PC-9 (cell line): ENCODE measurements at places on chromosomes 3 and 15. TPM values are rescaled to one million over a fixed set of nuclear protein-coding genes. Genes with fewer than 3 reads are reported as not detected.

DNA sequence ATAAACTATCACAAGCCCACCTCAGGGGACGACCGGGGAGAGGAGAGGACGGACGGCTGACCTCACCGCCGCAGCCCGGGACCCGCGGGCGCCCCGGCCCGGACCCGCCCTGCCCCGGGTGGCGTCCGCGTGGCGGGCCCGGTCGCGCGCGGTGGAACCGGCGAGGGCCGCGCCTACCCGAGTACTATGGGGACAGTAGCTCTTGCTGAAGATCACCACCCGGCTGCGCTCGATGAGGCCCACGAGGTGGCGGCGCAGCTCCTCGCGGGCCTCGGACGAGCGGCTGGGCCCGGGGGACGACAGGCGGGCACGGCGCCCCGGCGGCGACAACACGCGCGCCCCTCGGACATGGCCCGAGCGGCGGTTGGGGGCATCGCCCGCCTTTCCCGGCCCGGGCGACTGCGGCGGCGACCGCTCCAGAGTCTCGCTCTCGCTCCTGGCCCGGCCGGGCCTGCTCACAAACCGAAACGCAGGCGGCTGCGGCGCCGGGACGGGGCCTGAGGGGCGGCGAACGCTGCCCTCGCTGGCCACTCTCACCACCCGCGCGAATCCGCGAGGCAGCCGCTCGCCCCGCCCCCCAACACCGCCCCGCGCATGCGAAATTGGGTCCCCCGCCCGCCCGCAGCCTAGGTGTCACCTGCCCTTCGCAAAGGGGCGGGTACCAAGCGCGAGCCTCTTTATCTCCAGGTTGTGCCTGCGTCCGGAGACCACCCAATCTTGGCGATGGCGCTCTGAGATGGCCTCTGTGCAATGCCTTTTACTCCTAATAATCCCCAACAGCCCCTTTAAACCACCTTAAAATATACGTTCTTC, at the start of gene TXNRD3:
Gene TXNRD3, minus strand, starts transcription at position 554 of the 813 bp plus-strand sequence.
- DNase-seq: peak; percentile 91

GRCh38 chr3:81452418-81452817, 309.0 kb downstream of the GBE1 start:
- no peak for DNase-seq

DNA sequence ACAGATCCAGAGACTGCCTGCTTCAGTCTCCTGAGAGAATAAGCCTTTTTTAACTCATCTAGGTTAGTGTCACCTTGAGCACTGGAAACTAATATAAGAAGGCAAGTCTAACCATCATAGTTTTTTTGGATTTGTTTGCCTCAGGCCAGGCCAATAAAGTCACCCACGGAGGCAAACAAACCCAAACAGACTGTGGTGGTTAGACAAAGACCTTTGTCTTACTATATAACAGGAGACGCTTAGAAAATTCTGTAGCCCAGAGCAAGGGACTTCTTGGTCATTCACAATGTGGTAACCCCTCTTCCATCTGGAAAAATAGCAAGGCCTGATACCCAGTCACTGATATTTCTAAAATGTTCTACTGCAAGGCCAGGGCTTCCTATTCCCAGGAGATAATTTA, 45.3 kb upstream of the PPP2R3A start:
- DNase-seq: no peak

DNA sequence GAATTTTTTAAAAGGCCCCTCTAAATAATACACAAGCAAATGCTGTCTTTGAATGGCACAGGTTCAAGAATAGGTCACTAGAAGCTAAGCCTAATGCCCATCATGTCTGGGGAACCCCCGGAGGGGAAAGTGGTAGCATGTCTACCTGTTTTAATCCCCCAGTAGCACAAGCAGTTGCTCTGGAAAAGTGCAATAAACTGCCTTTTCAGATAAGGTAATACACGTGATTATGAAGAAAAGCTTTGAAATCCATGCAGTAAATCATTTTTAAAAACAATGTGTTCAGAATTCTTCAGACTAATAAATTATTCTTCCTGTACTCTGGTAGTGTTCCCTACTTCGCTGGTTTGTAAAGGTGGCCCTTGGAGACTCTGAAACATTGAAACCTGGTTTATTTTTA, 922.2 kb downstream of the ROBO1 start:
- DNase-seq: no peak

GRCh38 chr3:12288182-12289129, at the start of gene PPARG:
TSS of gene PPARG (plus strand) at chr3:12289070. CDS start at chr3:12379712, 90,642 bp downstream.
- DNase-seq: peak; percentile 85

GRCh38 chr3:188562144-188562543, 408.2 kb downstream of the LPP start:
- DNase-seq: no peak

DNA sequence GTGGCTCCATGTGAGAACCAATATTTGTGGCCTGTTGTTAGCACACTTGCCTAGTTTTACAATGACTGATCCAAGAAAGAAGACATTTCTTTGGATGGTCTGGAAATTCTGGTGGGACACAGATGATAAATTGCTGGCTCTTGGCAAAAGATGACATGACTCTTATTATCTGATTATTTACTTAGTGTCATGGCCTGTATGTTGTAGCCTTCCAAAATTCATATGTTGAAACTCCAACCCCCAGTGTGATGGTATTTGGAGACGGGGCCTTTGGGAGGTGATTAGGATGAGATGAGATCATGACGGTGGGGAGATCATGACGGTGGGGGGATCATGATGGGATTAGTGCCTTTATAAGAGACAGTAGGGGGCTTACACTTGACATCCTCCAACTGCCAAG, 30.0 kb upstream of the AKAP13 start:
- no peak for DNase-seq

Gene LRRK1
- 15.7 and 22.4 TPM in 2 replicates for total RNA-seq

Gene RBP2
- total RNA-seq: not detected in 2 replicates

- DNase-seq: no peak
Measured at GRCh38 chr3:72679540-72680198, 168.6 kb downstream of the SHQ1 start.

DNA sequence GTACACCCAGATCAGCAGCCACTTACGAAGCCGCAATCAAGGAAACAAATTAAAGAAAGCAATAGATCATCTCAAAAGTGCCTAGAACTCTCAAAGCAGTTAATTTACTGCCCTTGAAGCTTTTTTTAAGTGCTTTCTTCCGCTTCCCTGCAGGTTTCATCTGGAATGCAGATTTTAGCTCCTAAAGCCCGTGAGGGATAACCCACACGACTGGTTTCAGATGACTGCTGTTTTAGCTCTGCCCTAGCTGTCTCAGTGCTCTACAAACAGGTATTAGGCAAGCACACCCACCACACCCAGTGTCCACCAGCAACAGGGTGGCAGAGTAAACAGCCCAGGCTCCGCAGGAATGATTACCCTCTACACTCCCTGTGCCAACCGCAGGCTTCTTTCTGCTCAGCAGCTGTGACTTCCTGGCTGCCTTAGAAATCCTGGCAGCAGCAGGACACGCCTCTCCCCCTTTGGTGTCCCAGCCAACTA, 126.0 kb downstream of the FMN1 start:
- DNase-seq: peak; percentile 92

GRCh38 chr3:159604151-159604581, 384.5 kb upstream of the IL12A start:
- no peak for DNase-seq

Gene CCDC39
- 0.26 TPM in 1 of 2 replicates, not detected in the other for total RNA-seq

DNA sequence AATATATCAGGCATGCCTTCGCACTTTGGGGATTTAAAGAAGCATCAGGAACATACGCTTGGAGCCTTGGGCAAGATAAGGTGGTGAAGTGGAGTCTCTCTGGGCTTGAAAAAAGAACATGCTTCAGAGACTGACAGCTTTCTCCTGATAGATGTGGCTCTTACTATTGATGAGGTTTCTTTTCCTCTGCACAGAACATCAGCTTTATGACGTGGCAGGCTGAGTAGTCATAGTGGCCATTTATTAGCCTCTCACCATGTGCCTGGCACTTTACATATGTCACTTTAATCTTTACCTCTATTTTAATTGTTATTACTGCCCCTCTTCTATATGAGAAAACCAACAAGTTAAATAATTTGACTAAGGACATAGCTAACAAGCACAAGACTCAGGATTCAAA, 19.0 kb upstream of the LRRC58 start:
- DNase-seq: no peak

GRCh38 chr3:8970971-8971589, 7.8 kb upstream of the RAD18 start:
- DNase-seq: peak; percentile 38

Gene TMEM212
- total RNA-seq: not detected in 2 replicates

- DNase-seq: no peak
Measured at GRCh38 chr3:88988906-88989305, 118.5 kb upstream of the EPHA3 start.

GRCh38 chr15:90838139-90838538, 30.2 kb upstream of the FURIN start:
- no peak for DNase-seq

GRCh38 chr3:33001889-33002288, 50.4 kb downstream of the CCR4 start:
- DNase-seq: no peak

GRCh38 chr15:77904901-77905300, 172.6 kb downstream of the TBC1D2B start:
- DNase-seq: no peak

DNA sequence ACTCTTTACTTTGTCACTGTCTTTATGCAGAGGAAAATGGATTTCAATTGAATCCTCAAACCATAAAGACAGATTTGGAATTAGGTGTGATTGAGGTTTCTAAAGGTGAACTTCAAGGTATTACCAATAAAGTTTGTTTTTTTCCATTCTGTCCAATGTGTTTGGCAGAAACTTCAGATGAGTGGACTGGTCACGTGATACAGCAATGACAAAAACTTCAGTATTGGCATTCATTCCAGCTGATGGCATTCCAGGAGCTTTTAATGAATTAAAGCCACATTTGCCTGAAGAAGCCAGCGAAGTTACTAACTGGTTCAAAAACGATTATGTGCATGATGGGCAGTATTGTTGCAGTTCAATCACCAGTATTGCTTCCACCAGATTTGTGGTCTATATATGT, 4.5 kb upstream of the MASP1 start:
- no peak for DNase-seq

Gene TRIM42
- not detected in 2 replicates for total RNA-seq

DNA sequence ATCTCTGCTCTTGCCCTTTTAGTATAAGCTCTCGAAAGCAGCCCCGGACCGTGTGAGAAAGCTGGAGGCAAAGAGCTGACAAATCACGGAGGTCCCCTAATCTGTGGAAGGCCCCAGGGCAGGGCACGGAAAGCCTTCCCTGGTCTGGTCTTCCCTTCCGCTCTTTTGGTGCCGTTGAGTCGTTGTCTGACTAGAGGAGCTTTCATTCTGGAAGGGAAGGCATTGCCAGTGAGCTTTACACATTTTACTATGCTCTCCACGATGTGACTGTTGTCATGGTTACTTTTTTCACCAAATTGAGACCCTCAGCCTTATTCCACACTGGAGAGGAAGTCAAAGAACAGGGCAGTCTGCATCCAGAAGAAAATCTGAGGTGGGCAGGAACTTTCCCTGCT, 71.7 kb downstream of the CYP19A1 start:
- no peak for DNase-seq

DNA sequence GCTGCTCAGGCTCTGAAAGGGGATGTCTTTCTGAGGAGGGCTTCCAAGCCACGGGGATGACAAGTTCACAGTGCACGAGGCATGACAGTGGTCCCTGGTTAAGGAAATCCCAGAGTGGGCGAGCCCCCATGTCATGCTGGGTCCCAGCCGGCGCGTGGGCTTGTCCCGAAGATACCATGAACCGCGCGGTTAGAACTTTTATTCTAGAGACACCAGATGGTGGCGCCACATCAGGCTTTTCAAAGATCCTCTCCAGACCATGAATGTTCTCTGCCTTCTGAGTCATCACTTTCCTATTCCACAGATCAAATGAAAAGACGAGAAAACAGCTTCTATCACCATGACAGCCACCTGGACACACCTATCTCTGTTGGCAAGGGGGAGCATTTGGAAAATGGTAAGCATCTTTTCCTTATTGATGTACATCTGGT, 227.8 kb upstream of the LYSMD4 start:
- DNase-seq: peak; percentile 46

GRCh38 chr15:50830477-50831354, 65.2 kb upstream of the SPPL2A start:
- no peak for DNase-seq

Gene GPR62
- not detected in 2 replicates for total RNA-seq

Gene ARHGAP11A
- total RNA-seq: 81.5 and 91.6 TPM in 2 replicates

Gene GOLGA6L6
- not detected in 2 replicates for total RNA-seq

DNA sequence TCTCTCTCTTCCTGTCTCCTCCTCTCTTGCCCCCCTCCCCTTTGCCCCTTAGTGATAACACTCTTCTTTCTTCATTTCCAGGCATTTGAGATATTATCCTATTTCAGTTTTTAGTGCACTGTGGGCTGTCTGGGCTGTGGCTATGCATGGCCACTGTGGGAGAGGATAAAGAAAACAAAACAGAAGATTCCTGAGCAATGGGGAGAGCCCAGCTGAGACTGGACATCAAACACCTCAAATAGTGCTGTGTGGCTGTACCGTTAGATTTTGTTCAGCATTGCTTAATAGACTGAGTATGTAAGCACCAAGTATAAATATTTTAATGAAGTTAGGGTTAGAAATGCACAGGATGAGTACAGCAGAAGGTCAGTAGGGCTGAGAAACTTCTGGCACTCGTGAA, 7.9 kb upstream of the GBE1 start:
- DNase-seq: no peak

Gene GCSAM
- total RNA-seq: not detected in 2 replicates

DNA sequence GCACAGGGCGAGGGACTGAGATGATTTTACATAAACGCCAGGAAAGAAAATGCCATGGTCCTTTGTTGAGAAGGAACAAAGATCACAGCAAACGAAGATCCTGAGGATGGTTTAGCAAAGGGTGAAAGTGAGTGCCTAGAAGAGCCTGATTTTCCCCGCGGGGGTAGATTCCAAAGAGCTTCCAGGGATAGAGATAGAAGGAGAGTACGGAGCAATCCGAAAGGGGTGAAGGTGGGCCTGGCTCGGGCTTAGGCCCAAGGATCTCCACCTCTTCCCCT, 977 bp downstream of the CDC25A start:
- DNase-seq: no peak

Gene ACOX2
- 2.8 and 3.5 TPM in 2 replicates for total RNA-seq

DNA sequence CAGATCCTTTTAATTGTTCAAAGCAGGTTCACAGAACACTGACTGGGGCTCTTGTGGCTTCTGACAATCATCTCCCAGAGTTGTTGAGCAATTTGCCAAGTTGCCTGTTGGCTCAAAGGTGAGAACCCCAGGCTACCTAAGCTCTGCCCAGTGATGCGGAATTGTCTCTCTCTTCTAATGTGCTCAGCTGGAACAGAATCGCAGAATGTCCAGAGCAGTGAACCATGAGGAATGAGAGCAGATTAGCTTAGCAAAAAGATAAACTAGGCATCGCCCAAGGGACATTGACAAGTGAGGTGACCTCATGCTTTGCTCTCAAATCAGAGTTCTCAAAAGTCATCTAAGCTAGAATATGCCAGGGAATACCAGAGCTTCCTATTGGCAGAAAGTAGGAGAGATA, 148.1 kb downstream of the WDR76 start:
- peak; percentile 20 for DNase-seq

Gene AGBL1
- not detected in 2 replicates for total RNA-seq

GRCh38 chr3:24004171-24004938, 59.3 kb downstream of the NR1D2 start:
- DNase-seq: no peak

- no peak for DNase-seq
Measured at GRCh38 chr3:110624576-110624975, 447.0 kb upstream of the NECTIN3 start.

Gene SERPINI2
- total RNA-seq: not detected in 2 replicates

GRCh38 chr15:100115066-100115710, 226.6 kb downstream of the ADAMTS17 start:
- no peak for DNase-seq
